ENCODE measurements at places on chromosomes 12 and 14.

DNA sequence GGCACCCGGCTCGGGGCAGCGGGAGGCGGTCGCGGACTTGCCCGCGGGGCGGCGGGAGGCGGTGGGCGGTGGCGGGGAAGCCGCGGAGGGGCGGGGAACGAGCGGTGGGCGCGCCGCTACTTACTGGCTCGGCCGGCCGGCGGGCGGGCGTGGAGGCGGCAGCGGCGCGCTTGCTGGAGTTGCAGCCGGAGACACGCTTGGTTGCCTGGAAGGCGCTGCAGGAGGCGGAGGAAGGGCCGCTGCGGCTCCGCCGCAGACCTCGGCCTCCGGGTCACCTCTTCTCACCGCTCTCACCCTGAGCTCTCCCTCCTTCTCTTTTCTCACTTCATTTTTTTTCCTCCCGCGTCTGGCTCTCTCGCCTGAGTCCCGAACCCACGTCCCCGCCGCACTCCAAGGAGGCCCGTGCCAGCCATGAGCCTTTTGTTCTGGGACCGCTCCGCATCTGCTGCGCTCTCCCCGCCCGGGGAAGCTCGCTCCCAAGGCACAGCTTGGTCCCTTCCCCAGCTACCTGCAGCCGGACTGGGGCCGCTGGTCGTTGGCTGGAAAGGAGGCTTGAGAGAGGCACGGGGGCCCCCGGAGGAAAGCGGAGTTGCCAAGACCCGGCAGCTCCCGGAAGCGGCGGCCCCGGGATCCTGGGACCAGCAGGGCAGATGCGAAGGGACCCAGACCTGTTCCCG is 592 bp upstream of the KCNK10 start:
- DNase-seq, result no peak

GRCh38 chr12:60920841-60921495 is 1325.1 kb downstream of the SLC16A7 start:
- DNase-seq, result no peak

DNA sequence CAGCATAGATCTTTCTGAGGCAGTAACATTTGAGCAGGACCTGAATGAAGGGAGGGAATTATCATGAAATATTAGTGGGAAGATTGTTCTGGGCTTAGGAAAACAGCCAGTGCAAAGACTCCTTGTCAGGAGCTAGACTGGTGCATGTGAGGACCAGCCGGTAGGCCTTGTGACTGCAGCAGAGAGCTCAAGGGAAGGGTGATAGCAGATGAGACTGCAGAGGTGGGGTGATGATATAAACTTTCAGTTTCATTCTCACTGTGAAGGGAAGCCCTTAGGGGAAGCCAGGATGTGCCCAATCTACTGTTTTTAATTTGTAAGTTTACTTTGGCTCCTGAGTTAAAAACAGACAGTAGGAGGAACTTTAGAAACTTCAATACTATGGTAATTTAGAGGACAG is 12.4 kb downstream of the IL22 start:
- DNase-seq, result no peak

DNA sequence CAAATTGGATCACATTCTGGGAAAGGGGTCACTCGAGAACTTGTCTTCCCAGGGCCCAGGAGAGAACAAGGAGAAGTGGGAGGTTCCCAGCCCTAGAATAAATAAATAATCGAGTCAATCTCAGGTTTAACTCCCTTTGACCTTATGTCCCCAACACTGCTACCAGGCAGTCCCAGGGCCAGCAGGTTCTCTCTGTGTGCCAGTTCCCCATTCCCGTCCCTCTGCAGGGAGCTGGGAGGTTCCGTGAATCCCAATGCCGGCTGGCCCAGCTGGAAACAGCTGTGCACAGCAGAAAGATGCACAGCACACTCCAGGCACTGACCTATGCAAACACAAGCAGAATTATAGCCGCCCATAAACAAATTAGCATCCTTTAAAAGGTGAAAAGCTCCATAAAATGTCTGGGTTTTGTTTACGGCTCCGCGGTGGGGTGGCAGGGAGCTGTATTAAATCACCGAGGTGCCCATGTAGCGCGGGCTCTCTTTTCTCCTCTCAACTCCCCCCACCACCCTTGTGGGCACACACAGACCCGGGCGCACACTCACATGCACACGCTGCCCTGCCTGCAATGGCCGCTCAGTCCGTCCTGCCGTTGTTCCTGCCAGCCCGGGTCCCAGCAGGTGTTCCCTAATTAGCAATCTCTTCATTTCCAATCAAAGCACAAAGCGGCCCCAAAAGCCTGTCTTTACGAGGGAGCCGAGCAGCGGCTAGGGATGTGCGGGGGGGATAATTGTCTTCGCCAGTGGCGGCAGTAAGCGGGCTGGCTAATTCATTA is 46.6 kb upstream of the ESRRB start:
- DNase-seq, result no peak

DNA sequence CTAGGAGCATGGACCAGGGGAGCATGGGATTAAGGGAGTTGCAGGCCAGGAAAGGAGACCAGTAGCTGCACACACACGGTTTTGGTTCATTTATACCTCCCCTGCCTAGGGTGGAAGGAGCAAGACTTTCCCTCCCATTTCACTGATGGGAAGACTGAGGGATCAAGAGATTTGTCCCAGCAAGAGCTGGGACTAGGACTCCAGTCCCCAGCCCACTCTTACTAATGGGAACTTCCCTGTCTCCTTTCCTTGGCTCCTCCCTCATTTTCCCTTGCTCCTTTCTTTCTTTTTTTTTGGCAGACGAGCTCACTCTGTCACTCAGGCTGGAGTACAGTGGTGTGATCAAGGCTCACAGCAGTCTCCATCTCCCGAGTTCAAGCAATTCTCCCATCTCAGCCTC is 13.0 kb downstream of the SCNN1A start:
- DNase-seq, result no peak

GRCh38 chr14:94686511-94687160 is 74.4 kb downstream of the SERPINA3 start:
- no peak for DNase-seq

GRCh38 chr12:114894076-114894475 is 210.1 kb upstream of the TBX3 start:
- peak; percentile 41 for DNase-seq

- DNase-seq, result no peak
Observed at GRCh38 chr14:64447876-64448670, 17.2 kb upstream of the AKAP5 start.

DNA sequence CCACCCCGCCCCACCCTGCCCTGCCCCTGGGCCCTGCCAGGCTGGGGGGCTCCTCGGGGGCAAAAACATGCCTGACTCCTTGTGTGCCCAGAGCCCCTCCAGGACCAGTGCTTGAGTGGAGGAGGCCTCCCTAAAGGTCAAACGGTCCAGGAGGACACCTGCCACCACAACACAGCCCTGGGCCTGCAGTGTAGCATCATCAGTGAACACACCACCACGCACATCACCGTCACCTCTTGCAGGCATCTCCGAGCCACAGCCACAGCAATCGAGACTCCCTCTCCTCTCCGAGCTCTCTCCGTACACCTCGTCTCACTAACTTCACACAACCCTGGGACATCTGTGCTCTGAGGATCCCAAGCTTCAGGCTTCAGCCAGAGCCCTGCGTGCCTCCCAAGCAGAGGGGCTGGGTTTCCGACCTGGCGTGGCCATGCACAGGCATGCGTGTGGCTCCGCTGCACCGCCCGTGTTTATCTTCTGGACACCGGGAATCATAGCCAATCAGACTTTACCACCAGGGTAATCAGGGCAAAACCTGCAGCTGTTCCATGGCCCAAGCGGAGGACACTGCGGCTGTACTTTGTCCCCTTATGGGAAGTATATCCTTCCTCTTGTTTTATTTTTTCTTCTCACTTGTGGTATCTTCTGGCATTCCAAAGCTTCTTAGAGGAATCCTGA is 6.2 kb upstream of the DIO3 start:
- no peak for DNase-seq

DNA sequence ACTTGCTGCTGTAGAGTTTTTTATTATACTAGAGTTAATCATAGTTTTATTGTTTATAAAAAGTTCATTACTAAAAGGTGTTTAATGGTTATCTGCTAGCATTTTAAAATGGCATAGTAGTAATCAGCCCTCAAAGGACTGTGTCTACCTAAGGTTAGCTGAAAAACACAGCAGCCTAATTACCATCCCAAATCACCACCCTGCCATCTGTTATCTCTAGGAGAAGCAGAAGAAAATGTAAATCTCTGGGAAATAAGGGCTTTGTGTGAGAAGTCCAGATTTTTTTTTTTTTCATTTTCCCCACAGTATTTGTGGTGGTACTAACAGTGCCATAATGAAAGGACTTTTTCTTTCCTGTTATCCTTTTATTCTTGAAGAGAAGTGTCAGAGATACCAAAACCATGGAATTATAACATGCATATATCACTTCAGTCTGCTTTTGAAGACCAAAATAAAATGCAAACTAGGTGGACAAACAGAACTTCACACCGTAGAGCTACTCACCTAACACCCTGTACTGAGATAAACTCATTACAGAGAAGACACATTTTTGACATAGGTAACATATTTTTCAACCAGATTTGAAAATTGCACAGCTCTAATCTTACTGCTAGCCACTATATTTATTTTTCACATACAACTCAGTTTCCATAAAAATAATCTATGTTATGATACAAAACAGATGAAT is 876.2 kb downstream of the C12orf50 start:
- no peak for DNase-seq

- no peak for DNase-seq
Observed at GRCh38 chr14:70061108-70061507, 127.6 kb downstream of the SLC8A3 start.

GRCh38 chr12:27344760-27345159 is 12.1 kb downstream of the BMAL2 start:
- DNase-seq, result no peak

DNA sequence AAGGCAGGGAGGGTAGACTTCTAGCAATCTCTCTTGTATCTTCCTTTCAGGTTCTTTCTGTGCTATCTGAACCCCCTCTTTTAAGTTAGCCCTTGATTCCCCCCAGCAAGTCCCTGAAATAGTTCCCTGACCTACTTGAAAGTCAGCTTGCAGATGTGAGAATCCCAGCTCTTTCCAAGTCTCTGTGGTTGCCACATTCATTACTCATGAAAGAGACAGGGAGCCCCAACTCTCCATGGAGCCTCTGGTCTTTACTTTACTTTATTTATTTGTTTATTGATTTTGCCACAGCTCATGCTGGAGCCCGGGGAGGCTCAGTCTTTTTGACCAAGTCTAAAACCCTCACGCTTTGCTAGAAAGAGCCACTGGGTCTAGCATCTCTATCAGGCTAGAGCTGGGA is 193.6 kb upstream of the FAR2 start:
- DNase-seq, result no peak

DNA sequence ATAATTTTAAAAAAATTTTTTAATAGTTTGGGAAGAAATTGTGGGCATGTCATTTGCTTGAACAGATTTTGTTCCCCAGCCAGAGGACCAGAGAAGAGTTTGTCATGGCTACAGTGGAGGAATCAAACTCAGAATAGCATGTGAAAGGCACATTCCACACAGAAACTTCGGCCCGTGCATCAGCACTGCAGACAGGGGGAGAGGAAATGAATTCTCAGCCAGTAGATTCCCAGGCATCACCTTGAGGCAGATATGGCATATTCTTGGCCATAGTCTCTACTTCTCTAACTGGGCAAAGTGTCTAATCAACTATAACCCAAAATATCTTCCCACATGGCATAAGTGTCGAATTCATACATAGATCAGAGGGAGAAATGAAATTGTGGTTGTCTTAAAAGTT is 153.3 kb downstream of the PRKCH start:
- no peak for DNase-seq

- DNase-seq, result no peak
Observed at GRCh38 chr12:122086641-122087285, 8.2 kb downstream of the MLXIP start.

GRCh38 chr12:6226002-6226678 is 25.9 kb downstream of the CD9 start:
- DNase-seq, result no peak

DNA sequence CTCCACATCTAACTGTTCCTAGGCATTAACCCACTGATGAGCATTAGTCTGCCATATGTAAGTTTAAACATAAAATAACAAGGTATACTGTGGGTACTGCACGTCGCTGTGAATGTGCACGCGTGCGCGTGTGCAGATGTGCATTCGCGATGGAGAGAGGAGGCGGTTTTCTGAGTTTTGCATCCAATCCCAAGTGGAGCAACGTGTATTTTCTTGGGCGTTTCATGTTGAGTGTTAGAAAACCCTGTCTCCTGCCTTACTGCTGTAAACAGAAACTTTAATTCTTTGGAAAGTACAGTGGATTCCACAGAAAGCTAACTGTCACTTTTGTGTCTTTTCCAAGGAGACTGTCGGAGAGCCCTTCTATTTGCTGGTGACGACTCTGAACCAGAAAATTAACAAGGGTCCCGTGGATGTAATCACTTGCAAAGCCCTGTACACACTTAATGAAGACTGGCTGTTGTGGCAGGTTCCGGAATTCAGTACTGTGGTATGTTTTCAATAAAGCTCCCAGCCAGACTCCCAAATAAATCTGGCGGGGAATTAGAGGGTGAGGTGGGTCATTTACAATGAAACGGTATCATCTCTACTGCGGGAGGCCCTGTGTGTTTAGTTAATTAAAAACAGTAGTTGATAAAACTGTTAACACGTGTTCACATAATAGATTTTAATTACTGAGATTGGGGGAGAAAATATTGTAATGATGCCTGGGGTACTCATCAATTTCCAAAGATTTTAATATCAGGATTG is 116.5 kb downstream of the PLXNC1 start:
- no peak for DNase-seq

DNA sequence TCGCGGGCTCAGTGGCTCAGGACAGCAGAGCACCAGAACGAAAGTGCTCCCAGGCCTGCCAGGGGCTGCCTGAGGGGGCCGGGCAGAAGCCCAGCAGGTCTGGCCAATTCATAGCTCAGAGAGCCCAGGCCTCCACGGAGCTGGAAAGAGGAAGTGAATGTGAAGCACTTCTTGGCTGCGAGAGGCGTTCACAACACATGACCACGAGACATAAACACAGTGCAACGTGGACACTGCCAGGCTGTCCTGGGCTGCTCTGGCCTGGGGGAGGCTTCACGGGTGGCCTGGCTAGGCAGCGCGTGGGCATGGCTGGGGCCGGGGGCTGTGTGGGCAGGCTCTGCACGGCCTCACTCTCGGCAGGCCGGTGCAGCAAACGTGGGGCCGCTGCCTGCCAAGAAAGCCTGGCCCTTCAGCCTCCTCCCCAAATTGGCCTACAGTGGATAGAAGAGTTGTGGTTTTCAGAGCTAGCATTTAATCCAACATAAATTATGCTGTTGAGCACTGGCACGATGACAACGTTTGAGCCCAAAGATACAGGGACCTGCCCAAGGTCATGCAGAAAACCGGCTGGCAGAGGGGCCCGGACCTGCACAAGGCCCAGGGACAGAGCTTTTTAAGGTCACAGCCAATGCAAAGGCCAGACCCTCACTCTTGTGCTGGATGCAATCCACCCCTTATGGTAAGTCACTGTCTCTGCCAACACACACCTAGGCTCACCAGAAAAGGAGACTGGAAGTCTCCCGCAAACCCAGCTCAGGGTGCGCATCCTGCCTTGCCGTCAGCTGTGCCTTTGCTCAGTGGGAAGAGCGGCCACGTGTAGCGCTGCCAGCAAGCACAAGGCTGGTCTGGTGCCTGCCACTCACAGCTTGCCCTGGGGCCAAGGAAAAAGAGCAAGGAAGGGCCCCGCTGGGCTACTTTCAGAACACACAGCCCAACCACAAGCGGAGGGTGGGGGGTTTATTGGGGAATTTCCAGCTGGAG is 8.6 kb downstream of the SLC25A29 start:
- no peak for DNase-seq
